CD4-positive, alpha-beta T cell treated with Interleukin-6 for 4 hours (primary cell): ENCODE measurements at places on chromosomes 5 and 9.

GRCh38 chr5:7392693-7393024 lies 3.3 kb upstream of the ADCY2 start:
- no peak for DNase-seq

DNA sequence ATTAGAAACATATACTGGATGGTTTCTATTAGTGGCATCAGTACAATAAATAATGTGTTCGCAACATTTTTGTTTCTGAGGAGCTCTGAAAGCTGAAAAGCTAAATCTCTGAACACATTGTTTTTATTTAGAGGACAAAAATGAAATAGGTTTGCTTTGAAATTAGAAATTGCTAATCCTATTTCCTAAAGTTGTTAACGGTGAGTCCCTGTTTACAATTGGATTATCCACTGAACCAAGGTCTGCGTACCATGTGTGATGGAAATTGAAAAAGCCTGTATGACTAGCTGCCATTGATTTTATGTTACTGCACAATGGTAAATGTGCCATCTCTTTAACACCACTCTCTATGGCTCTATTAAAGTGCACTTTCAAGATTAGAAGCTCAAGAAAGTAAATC lies 297.7 kb upstream of the NUDT12 start:
- no peak for DNase-seq

DNA sequence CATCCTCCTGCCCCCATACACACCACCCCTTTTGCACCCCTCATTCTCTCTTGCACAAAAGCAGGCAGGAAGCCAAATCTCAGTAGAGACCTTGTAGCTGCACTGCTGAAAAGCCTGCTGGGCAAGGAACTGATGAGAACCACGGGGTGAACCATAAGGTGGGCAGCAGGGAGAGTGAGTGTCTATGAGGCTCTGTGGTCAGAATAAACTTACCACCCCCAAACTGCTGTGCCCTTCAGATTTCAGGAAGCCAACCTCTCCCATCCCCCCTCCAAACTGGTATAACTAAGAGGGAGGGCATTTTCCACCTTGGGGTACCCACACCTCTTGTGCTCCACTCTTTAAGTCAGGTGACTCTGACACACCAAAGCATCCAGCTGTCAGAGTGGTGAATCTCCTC lies 471.4 kb downstream of the SPOCK1 start:
- DNase-seq = no peak

DNA sequence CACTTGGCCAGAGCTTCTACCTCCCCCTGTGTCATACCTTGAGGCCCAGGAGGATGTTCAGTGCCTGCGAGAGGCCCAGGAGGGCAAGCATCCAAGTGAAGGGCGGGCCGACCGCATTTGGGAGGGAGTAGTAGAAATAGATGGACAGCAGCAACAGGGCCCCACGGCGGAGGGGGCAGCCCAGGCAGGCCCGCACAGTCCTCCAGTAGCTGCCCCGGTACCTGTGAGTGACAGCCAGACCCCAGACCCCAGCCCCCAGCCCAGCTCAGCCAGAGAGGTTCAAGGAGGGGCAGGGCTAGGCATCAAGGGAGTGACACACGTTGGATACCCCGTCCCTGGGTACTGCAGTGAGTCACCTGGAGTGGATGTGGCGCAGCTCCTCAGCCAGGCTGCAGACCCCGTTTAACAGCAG lies 1.4 kb downstream of the STING1 start:
- peak; percentile 76 for DNase-seq

DNA sequence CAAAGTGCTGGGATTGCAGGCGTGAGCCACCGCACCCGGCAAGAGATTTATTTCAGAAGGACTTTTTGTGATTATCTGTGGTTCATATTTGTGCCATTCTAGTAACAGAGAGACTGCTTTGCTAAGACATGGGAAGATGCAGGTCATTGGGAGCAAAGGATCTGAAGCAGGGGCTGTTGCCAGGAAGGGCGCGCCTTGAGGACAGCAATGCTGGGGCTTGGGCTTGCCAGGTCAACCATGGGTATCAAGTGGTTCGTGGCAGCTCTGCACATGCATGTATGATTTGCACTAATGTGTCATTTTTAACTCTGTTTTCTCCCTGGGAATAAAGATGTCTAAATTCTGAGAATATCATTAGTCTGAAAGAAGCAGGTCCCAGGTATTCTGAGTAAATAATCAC lies 17.0 kb downstream of the ADAMTS2 start:
- DNase-seq = no peak

- DNase-seq = no peak
Measured at GRCh38 chr9:136239135-136239982, 6.3 kb downstream of the QSOX2 start.

GRCh38 chr5:37478121-37478894 lies 99.2 kb downstream of the WDR70 start:
- DNase-seq = no peak
